ENCODE measurements at places on chromosomes 3 and 15. TPM values are rescaled to one million over a fixed set of nuclear protein-coding genes. Genes with fewer than 3 reads are reported as not detected.
A peak's percentile ranks its signal among the peaks of the same experiment; 100 is the strongest.

DNA sequence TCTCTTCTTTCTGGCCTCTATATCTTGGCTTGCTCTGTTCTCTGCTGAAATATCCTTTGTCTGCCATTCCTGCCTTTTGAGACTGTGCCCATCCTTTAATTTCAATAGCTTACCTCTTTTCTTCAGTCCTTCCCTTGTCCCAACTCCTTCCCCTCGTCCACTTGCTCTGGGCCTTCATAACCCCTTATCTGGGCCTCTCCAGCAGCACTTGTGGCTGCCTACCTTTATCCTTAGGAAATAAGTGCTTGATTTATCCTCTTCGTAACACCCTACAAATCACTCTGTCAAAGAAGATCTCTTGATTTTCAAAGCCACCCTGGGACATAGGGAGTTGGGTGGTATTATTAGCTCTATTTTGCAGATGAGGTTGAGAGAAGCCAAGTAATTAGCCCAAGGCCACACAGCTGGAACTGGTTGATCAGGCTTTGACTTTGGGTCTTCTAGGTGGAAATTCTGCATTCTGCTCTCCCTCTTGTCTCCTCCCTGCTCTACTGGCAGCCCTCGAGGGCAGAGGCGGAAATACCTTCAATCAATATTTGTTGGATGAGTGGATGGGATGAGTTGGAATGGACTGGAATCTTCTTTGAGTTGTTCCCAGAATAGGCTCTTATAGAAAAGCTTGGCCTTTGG lies 84.0 kb upstream of the TLE3 start:
- no peak for DNase-seq

DNA sequence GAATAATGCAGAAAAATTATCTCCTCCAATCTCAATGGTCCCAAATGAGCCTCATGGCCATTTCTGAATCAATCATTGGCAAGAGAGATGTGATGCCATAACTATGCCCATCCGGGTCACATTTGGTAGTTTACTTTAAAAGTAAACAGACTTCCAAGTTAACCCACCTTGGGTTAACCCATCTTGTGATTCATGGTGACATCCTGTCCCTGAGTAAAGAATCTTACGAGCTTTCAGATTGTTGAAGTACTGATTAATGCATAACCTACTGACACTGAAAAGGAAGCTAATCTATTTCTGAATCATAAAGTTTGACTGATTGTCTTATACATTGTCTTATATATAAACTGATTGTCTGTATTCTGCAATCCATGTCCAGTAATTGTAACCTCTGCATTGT lies 467.2 kb upstream of the AGTR1 start:
- no peak for DNase-seq

DNA sequence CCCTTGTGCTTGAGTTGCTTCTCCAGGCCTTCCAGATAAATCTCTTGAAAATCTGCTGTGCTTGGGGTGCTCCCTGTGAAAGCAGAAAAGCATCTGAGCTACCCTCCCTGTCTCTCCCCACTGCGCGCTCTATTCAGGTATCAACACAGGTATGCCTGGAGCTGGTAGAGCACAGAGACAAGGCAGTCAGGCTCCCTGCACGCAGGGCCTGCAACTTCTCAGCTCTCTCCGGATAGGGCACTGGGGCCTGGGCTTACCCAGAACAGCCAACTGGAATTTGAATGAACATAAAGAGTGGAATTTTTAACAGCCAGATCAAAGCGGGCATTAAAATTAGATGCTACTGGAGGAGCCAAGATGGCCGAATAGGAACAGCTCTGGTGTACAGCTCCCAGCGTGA lies 183.6 kb downstream of the XXYLT1 start:
- no peak for DNase-seq

- no peak for DNase-seq
Observed at GRCh38 chr3:135869439-135870105, 96.0 kb upstream of the PPP2R3A start.

DNA sequence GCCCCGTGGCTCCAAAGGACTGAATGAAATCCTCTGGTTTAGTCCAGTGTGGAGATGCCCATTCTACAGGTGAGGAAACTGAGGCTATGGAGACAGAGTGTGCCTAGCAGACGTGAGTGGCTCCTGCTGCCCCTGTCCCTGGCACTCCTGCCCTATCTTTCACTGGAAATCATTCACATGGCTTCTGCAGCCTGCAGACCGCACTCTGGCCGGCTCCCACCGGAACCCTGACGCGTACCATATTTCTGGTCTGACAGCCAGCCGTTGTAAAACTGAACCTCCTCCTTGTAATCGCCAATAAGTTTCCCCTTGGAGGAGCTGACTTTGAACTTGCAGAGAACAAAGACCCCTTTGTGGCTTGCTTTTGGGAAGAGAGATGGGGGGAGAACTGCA lies 136.5 kb downstream of the CHSY1 start:
- peak; percentile 61 for DNase-seq

- no peak for DNase-seq
Observed at GRCh38 chr3:108189440-108189839, 32.8 kb downstream of the IFT57 start.

GRCh38 chr3:193052354-193053045 lies 134.8 kb upstream of the MB21D2 start:
- DNase-seq = no peak

- DNase-seq = no peak
Observed at GRCh38 chr15:83919319-83919830, 265.5 kb downstream of the ADAMTSL3 start.

DNA sequence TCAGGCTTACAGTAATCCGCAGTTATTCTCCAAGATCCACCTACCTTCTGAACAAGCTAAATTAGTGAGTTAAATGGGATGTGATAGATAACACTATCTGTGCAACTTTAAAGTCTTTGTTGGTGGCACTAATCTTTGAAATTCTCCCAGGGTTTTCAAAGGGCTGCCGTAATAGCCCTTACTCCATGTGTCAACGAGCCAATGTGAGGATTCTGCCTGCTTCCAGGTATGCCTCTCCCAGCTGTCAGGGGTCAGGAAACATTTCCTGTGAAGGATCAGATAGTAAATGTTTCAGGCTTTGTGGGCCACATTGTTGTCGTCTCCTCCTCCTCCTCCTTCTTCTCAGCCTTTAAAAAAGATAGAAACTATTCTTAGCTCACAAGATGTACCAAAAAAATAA lies 20.2 kb upstream of the SCN5A start:
- no peak for DNase-seq

- no peak for DNase-seq
Observed at GRCh38 chr15:47663101-47663500, 54.2 kb upstream of the SEMA6D start.

DNA sequence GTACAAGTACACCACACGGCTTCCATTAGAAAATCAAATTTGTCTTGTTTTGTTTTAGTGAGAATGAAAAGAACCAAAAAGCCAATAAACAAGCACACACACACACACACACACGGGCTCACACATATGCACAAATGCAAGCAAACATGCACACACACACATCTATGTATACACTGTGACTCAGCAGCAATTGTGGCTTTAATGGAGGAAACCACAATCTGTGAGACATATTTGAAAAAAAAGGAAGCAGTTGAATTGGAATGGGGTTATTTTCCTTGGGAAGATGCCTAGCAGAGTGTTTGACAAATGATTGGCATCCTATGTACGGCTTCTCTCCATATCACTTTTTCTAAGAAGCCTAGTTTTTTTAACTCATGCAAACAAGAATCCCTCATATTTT lies 201.1 kb upstream of the ARRDC4 start:
- DNase-seq = no peak

- no peak for DNase-seq
Observed at GRCh38 chr3:164897342-164897741, 181.0 kb downstream of the SI start.

- no peak for DNase-seq
Observed at GRCh38 chr15:78306176-78306774, 6.9 kb upstream of the SKIC8 start.

DNA sequence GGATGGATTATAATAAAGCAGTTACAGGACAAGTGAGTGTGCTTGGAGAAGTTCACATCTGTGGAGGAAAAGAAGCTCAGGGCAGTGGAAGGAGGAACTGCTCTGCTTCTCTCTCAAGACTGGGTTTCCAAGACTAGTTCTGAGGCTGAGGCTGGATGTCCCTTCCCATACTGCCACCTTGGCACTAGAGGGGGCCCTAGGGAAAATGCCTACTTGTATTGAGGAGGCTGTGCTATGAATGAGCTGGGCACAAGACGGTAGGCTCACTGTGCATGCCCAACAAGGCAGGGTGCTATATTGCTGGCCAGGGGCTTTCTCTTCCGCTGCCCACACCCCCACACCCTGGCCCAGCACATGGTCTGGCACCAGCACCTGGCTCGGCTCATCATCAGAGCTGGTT lies 65.2 kb downstream of the SLCO2A1 start:
- no peak for DNase-seq

- no peak for DNase-seq
Observed at GRCh38 chr3:130539005-130539404, 22.0 kb downstream of the COL6A6 start.

DNA sequence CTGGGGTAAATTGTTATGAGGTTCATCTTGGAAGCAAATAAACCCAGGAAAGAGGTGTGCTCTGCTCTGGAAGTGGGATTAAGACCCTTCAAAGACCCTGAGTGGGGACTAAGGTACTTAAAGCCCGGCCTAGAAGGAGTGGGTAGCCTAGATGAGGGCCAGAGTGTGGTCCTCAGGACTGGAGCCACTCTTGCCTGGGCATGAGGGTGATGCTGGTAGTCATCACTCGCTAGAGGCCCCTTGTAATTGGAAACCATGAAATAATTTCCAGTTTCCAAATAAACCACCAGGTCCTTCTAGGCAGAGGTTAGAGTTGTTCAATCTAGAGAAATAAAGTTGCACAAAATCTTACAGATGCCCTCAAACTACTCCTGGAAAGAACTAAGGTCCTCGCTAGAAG lies 15.2 kb upstream of the LMCD1 start:
- no peak for DNase-seq

DNA sequence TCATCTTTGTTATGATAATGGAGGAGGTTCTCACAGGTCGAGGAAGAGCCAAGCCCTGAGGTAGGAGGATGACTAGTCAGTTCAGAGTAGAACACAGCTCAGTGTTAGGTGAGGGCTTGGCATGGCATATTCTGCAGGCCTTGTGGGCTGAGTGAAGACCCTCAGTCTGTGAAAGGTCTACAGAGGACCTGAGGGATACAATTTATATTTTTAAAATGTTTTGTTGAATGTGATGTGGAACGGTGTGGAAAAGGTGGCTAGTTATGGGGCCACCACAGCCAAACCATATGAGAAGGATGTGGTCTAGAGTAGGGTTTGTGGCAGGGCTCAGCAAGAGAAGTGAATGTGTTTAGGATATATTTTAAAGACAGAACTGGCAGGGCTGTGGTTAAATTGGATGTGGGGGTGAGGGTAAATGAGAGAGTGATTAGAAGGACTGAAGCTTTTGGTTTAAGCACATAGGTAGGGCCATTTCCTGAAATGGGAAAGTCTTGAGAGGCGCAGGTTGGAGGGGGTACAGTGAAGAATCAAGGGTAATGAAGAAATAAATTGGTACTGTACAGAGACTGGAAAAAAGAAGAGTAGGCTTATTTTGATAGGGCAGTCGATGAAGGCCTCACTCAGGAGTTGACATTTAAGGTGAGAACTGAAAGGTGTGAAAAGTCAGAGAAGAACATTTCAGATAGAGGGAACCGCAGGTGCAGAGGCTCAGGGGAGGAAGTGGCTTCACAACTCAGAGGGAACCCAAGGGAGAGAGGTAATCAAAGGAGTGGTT lies 60.5 kb downstream of the SPTSSB start:
- no peak for DNase-seq

DNA sequence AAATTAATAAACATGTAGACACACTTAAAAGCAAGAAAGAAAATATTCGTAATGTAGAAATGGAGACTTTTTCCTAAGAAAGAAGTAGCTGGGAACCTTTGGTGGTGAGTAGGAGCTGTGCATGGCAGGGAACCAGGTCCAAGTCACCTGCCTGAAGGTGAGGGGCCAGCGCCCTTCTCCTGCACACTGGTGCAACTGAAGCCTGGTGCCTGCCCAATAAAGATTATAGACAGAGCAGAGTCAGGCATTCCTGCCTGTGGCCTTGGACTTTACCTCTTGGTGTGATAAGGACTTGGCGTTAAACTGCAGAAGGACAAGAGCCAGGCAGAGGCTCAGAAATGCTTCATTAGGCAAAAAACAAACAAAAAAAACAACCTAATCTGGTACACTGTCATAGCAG lies 14.2 kb downstream of the CFAP91 start:
- DNase-seq = no peak

GRCh38 chr3:170741756-170742529 lies 128.1 kb downstream of the RPL22L1 start:
- no peak for DNase-seq

The IGSF10 gene
- 1.8 TPM for polyA plus RNA-seq

The FRMD4B gene
- 37.6 TPM for polyA plus RNA-seq

The CILP gene
- 3.7 TPM for polyA plus RNA-seq

The CFAP91 gene
- 20.3 TPM for polyA plus RNA-seq

The ISG20 gene
- 2.4 TPM for polyA plus RNA-seq

The SLC28A1 gene
- 6.3 TPM for polyA plus RNA-seq

The AHSG gene
- 0.44 TPM for polyA plus RNA-seq

The DUOX1 gene
- polyA plus RNA-seq = 2.3 TPM
